SW480 (cell line): ENCODE measurements at places on chromosomes 3 and 15.

DNA sequence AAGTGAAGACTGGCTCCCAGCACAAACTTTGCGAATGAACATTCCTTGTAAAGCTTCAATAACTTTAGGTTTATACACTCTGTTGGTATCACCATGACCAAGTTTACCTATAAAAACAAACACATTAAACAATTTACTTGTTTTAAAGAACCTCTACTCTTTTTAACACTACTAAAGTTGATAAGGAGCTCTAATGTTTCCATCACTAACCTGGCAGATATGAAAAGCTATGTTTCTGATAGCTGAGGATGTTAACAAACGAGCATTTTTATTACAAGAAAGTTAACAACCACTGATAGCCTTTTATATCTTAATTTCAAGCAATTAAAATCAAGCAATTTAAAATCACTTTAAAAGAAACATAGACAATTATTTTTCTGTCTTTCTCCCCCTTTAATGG, 80.8 kb downstream of the HERC1 start:
- DNase-seq = no peak

DNA sequence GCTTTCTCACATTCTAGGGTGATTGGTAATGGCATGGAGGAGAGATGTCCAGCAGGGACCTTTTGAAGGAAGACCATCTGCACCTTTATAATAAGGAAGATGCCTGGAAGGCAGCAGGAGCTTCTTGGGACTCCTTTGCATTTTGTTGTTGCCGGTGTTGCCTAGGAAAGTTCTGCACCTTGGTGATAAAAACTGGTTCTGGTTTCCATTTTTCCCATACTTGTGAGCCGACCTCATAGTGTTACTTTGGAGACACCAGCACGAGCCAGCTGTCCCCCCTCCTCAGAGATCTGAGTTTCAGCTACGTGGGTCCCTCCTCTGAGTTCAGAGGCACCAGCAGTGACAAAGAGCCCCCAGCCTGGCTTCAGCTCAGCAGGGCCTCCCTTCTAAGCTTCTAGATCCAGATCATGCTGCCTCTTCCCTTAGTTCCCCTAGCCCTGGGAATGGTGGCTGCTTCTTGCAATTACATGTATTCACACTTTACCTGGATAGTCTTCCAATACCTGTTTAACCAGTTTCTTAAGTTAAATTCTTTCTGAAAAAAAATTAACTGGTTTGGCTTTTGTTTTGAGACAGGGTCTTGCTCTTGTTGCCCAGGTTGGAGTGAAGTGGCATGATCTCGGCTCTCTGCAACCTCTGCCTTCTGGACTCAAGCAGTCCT, 18.0 kb upstream of the FSTL1 start:
- no peak for DNase-seq

GRCh38 chr3:5112043-5112442, 10.0 kb upstream of the ARL8B start:
- no peak for DNase-seq

DNA sequence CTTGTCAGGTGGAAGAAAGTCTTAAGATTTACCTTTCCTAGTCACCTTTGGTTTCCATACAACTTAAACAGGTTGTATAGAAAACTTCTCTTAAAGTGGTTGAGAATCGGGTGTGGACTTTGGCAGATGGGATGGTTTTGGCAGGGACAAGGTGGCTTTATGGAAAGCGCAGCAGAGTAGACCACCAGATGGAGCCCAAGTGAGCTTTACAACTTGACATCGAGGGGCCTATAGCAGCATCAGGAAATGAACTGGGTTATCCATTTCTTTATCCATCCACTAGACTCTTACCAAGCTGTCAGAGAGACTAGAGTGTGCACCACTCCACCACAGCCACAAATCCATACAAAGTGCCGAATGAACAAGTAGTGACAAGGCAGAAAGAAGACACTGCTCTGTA, 85.3 kb upstream of the MBNL1 start:
- DNase-seq = peak; percentile 36

DNA sequence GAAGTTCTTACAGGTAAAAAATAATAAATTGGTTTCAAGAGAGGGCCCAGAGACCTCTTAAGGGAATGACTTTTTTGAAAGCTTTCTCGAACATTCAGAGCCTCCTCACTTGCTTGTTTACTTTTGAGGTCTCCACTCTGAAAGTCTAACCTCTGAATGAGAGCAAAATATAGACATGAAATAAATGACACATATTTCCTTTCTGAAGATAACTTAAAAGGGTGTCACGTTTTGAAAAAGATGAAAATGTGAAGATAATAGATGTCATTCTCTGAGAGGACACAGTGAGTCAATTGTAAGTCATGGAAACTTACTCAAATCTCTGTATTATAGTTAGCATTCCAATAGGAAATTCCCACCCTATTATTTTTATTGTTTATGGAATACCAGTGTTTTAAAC, 44.6 kb downstream of the HACD2 start:
- no peak for DNase-seq

GRCh38 chr15:43748376-43748775, 2.1 kb downstream of the PDIA3 start:
- DNase-seq = no peak

DNA sequence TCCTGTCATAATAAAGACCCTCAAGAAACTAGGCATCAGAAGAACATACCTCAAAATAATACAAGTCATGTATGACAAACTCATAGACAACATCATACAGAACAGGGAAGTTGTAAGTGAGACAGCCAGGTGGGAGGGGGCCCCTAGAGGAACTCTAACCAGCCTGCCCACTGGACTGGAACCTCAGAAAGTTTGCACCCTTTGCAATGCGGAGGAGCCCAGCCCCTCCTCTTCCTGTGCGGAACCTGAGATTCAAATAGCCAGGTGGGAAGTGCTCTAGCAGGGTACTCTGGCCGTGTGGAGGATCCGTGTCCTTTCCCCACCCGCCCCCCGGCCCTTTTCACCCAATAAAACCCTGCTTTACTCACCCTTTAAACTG, 387.0 kb upstream of the CBLB start:
- DNase-seq = no peak

GRCh38 chr3:69126999-69127398, 4.6 kb upstream of the LMOD3 start:
- no peak for DNase-seq

- no peak for DNase-seq
Measured at GRCh38 chr3:105349684-105350387, 16.9 kb upstream of the ALCAM start.
